ENCODE measurements at places on chromosomes 16 and 17. TPM values are rescaled to one million over a fixed set of nuclear protein-coding genes. Genes with fewer than 3 reads are reported as not detected.

The CIBAR2 gene
- total RNA-seq, result not detected

The SLC16A13 gene
- 2.3 TPM for total RNA-seq

GRCh38 chr16:65122724-65123395 is 997 bp upstream of the CDH11 start:
- DNase-seq, result no peak

DNA sequence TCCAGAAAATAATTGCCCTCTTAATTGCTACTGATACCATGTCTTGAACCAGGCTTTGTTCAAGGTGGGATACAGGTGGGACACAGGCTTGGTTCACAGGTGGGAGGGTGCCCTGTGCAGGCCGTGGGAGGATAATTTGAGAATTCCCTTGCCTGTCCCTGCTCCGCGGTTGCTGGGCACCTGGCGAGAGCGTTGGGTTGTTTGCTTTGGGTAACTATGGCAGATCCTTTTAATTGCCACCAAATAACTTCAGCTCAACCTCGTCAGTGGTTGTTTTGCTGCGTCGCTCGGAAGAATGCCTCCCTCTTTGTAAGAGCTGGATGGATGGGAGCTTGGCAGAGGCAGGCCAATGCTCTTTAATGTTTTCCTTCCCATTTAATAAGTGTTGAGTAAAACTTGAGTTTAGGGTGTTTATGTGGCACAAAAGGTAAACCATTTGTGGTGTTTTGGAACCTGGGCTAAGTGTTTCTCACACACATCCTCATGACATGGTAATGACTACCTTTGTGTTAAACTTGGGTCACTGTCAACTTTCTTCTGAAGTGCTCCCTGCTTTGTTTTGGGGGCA is 202.5 kb downstream of the MSI2 start:
- no peak for DNase-seq

DNA sequence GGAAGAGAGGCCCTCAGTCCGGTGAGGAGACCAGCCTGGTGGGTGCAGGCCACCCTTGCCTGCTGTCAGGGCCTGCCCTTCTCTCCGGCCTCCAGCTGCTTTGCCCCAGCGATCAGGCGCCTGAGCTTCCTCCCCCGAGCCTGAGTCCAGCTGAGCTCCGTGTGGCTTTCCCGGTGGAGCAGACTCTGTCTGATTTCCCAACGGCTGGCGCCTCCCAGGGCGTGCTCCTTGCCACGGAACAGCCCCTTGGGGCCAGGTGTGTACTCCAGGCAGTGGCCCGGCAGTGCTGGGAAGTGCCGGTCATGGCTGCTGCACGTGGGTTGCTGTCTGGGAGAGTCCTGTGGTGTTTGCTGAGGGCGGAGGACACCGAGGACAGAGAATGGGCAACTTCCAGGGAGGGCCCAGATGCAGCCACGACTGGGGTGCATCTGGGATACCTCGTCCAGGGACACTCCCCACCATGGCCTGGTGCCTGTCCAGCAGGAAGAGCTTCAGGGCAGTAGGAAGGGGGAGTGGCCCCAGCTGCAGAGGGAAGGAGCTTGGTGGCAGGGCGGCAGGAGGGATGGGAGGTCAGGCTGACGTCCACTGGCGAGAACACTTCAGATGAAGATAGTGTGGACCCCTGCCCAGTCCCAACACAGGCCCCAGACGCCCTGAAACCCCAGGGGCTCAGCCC is 22.5 kb downstream of the METRNL start:
- no peak for DNase-seq
